ENCODE measurements at places on chromosomes 2 and 18.

- no peak overlapping the region for H3K4me3 ChIP-seq
- DNase-seq: no peak
- no peaks in the 10 kb centered on the region for H3K27me3 ChIP-seq
- peaks cover 23% of the 10 kb centered on the region for H3K4me1 ChIP-seq
Observed at GRCh38 chr18:10041180-10041579, 127.4 kb downstream of the VAPA start.

- no peaks in the 10 kb centered on the region for H3K36me3 ChIP-seq
- DNase-seq: no peak
- H3K4me1 ChIP-seq: no peaks in the 10 kb centered on the region
- H3K27me3 ChIP-seq: no peaks in the 10 kb centered on the region
Observed at GRCh38 chr18:3118195-3119010, 101.4 kb downstream of the MYOM1 start.

- no peak for DNase-seq
- peak overlapping the region; percentile 13 for H3K27ac ChIP-seq
- peaks cover 3% of the 10 kb centered on the region for H3K27me3 ChIP-seq
- H3K4me3 ChIP-seq: no peak overlapping the region
Observed at GRCh38 chr2:37375741-37376288, 31.4 kb downstream of the QPCT start.

- peaks cover 11% of the 10 kb centered on the region for H3K4me1 ChIP-seq
- no peak for DNase-seq
- no peak overlapping the region for H3K27ac ChIP-seq
- H3K27me3 ChIP-seq: no peaks in the 10 kb centered on the region
- no peaks in the 10 kb centered on the region for H3K36me3 ChIP-seq
- H3K4me3 ChIP-seq: no peak overlapping the region
Observed at GRCh38 chr2:230922951-230923717, 1.9 kb downstream of the GPR55 start.

DNA sequence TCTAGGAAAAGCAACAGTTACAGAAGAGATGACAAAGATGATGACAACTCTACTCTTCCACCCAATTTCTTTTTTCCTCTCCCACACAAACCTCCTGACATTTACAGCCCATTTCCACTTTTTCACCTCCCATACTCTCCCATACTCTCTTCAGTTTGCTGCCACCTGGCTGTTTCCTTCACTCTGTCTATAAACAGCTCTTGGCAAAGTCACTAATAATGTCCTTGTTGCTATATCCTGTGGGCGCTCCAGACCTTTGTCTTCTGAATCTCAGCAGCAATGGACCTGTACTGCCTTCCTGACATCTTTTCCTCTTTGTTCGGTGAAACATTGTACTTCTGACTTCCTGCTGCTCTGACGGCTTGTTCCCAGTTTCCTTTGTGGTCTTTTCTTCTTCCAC lies 60.7 kb upstream of the CAVIN2 start:
- H3K4me3 ChIP-seq: no peak overlapping the region
- H3K27me3 ChIP-seq: no peaks in the 10 kb centered on the region
- H3K27ac ChIP-seq: peak overlapping the region; percentile 16
- H3K36me3 ChIP-seq: no peaks in the 10 kb centered on the region
- peaks cover 15% of the 10 kb centered on the region for H3K4me1 ChIP-seq

- no peaks in the 10 kb centered on the region for H3K27me3 ChIP-seq
- no peak overlapping the region for H3K4me3 ChIP-seq
- H3K36me3 ChIP-seq: no peaks in the 10 kb centered on the region
- H3K4me1 ChIP-seq: peaks cover 27% of the 10 kb centered on the region
- H3K27ac ChIP-seq: no peak overlapping the region
- DNase-seq: no peak
Observed at GRCh38 chr2:25290811-25291495, 50.8 kb downstream of the DNMT3A start.
